B cell (primary cell): ENCODE measurements at places on chromosomes 6 and 20. TPM values are rescaled to one million over a fixed set of nuclear protein-coding genes. Genes with fewer than 3 reads are reported as not detected.

RAET1G gene
- not detected in 2 replicates for total RNA-seq

DNA sequence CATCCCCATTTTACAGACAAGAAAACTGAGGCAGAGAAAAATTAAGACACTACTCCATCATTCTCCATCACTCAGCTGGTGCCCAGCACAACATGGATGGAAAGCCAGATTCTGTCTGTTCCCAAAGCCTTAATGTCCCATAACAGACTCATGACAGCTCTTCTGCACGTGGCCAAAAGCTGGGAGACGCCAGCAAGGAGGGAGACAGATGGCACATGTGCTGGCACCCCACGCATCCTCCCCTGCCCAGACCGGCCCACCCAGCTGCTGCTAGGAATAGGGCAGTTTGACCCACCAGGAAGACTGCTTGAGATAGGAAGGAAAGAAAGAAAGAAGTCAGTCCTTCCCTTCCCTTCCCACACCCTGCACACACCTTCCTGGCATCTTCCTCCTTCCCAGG, 96.3 kb downstream of the PREX1 start:
- DNase-seq = no peak

WFDC8 gene
- total RNA-seq = not detected in 2 replicates

DNA sequence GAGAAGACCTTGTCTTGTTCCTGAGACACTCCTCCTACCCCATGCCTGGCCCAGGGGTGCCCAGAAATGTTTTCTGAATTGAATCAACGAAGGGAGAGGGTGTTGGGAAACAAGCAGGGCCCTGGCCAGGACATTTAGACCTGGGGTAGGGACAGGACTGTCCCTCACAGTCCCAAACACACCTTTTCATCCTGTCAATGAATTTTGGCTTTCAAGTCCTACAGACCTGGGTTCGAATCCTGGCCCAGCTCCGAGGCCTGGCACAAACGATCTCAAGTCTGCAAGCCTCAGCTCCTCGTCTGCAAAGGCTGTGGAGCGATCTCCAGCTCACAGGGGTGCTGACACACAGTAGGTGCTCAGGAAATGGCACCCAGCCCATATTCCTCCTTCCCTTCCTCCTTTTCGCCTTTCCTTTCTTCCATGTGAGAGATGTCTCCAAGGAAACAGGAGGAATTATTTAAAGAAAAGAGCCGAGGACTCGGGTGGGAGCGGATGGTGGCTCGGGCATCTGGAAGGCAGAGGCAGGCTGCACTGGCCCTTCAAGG, 7.3 kb upstream of the DLGAP4 start:
- DNase-seq = no peak

ADGB gene
- total RNA-seq = not detected in 2 replicates

MYB gene
- total RNA-seq = 1.1 and 1.4 TPM in 2 replicates

FRK gene
- 0.07 TPM in 2 replicates for total RNA-seq

SMPDL3A gene
- total RNA-seq = 1.2 and 2.0 TPM in 2 replicates
